Natural killer cell treated with Interleukin-12 subunit alpha and Interleukin-12 subunit beta and Interleukin-15 and Interleukin-18, amount 100 ng/mL, for 72 hours (primary cell): ENCODE measurements at places on chromosomes 5 and 9. TPM values are rescaled to one million over a fixed set of nuclear protein-coding genes. Genes with fewer than 3 reads are reported as not detected.

GRCh38 chr9:32413424-32413823 is 29.0 kb downstream of the ACO1 start:
- H3K27ac ChIP-seq = no peak overlapping the region
- H3K36me3 ChIP-seq = peaks cover 16% of the 10 kb centered on the region
- DNase-seq = no peak
- no peaks in the 10 kb centered on the region for H3K4me1 ChIP-seq

Gene ZNF618
- total RNA-seq = 1.4 TPM

DNA sequence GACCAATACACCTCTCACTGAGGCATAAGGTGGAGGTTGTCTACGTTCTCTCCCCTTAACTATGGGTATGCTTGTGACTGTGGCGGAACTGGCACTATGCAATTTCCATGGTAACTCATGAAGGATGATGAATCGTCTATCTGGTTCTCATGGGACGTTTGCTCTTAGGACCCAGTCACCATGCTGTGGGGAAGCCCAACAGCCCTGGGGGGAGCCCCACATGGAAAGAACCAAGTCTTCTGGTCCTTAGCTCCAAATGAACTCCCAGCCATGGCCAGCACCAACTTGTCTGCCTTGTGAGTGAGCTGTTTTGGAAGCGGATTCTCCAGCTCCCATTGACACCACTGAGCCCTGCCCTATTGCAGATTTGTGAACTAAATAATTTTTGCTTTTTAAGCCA is 188.7 kb upstream of the S1PR3 start:
- peaks cover 41% of the 10 kb centered on the region for H3K27me3 ChIP-seq
- no peak for DNase-seq
- no peak overlapping the region for H3K4me3 ChIP-seq
- H3K36me3 ChIP-seq = no peaks in the 10 kb centered on the region
- H3K4me1 ChIP-seq = no peaks in the 10 kb centered on the region

DNA sequence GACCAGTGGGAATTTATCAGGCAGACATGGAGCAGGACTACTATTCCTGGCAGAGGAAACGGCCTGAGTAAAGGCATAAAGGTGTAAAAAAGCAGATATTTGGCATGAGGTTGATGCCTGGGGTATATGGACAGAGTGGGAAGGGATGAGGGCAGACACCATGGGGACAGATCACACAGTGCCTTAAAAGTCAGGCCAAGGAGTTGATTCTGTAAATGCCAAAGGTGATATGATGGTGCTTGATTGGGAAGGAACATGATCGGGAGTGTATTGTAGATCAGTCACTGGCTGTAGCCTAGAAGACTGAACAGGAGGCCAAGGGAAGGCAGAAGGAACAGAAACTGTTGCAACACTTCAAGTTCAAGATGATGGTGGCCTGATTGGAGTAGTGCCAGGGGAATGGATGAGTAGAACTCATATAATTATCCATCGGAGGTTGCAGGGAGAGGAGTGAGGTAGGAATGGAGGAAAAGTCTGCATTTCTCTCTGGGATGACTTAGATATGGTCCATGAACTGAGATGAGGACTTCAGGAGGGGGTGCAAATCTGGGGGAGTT is 594.3 kb upstream of the KLF4 start:
- H3K27me3 ChIP-seq = no peaks in the 10 kb centered on the region
- no peak overlapping the region for H3K27ac ChIP-seq
- no peaks in the 10 kb centered on the region for H3K36me3 ChIP-seq

DNA sequence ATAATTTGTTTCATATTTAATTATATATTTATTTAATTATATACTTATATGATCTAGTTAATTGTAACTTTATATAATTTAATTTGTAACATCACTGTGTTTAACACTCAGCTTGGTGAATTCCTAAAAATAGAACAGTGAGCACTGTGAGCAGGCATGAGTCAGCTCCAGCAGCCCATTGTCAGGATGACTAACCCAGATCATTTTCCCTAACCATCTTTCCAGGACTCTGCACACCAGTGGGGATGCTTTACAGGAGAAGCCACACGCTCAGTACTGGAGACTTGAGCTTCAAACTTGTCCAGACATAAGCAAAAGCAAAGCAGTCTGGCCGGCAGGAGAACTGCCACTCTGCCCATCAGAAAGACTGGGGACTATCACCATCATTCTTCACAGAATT is 446.2 kb upstream of the TRPC7 start:
- no peak overlapping the region for H3K4me3 ChIP-seq
- no peak overlapping the region for H3K27ac ChIP-seq
- no peak for DNase-seq
- no peaks in the 10 kb centered on the region for H3K27me3 ChIP-seq
- no peaks in the 10 kb centered on the region for H3K36me3 ChIP-seq

DNA sequence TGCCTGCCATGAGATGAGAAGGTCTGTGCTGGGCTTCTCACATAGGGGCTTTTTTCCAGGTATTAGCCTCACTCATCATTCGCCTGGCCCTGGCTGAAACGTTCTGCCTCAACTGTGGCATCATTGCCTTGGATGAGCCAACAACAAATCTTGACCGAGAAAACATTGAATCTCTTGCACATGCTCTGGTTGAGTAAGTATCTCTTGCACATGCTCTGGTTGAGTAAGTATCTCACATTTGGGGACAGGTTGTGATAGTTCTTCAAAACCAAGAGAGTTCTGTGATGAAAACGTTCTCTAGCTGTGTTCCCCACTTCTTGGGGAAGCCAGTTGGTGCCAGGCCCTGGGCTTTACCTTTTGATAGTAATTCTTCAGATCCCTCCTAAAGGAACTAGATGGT is 17.4 kb upstream of the IL13 start:
- H3K27ac ChIP-seq = peak overlapping the region; percentile 54
- H3K4me1 ChIP-seq = peaks cover 38% of the 10 kb centered on the region
- H3K27me3 ChIP-seq = no peaks in the 10 kb centered on the region
- H3K4me3 ChIP-seq = peak overlapping the region; percentile 53
- peaks cover 32% of the 10 kb centered on the region for H3K36me3 ChIP-seq
- DNase-seq = no peak

DNA sequence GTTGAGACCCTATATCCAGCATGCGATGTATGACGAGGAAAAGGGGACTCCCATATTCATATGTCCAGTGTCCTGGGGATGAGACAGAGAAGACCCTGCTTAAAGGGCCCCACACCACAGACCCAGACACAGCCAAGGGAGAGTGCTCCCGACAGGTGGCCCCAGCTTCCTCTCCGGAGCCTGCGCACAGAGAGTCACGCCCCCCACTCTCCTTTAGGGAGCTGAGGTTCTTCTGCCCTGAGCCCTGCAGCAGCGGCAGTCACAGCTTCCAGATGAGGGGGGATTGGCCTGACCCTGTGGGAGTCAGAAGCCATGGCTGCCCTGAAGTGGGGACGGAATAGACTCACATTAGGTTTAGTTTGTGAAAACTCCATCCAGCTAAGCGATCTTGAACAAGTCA is 17.1 kb downstream of the BTNL3 start:
- no peak overlapping the region for H3K4me3 ChIP-seq
- no peaks in the 10 kb centered on the region for H3K4me1 ChIP-seq
- H3K36me3 ChIP-seq = no peaks in the 10 kb centered on the region
- no peak for DNase-seq
- H3K27me3 ChIP-seq = no peaks in the 10 kb centered on the region
- no peak overlapping the region for H3K27ac ChIP-seq
